SJCRH30 (cell line): ENCODE measurements at places on chromosomes 16 and 17. TPM values are rescaled to one million over a fixed set of nuclear protein-coding genes. Genes with fewer than 3 reads are reported as not detected.

DNA sequence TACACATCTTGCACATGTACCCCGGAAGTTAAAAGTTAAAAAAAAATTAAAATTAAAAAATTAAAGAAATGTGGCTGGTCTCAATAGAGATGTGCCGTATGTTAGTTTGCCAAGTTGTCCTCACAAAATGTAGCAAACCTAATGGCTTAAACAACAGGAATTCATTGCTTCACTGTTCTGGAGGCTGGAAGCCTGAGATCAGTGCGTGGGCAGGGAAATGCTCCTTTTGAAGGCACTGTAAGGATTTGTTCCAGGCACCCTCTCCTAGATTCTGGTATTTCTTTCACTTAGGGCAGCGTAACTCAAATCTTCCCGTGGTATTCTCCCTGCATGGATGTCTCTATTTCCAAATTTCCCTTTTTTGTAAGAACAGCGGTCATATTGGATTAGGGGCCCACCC lies 32.7 kb upstream of the MON1B start:
- no peaks in the 10 kb centered on the region for H3K27me3 ChIP-seq
- H3K27ac ChIP-seq: no peak overlapping the region
- no peaks in the 10 kb centered on the region for H3K36me3 ChIP-seq

Gene SLC38A8
- not detected in 2 replicates for total RNA-seq

DNA sequence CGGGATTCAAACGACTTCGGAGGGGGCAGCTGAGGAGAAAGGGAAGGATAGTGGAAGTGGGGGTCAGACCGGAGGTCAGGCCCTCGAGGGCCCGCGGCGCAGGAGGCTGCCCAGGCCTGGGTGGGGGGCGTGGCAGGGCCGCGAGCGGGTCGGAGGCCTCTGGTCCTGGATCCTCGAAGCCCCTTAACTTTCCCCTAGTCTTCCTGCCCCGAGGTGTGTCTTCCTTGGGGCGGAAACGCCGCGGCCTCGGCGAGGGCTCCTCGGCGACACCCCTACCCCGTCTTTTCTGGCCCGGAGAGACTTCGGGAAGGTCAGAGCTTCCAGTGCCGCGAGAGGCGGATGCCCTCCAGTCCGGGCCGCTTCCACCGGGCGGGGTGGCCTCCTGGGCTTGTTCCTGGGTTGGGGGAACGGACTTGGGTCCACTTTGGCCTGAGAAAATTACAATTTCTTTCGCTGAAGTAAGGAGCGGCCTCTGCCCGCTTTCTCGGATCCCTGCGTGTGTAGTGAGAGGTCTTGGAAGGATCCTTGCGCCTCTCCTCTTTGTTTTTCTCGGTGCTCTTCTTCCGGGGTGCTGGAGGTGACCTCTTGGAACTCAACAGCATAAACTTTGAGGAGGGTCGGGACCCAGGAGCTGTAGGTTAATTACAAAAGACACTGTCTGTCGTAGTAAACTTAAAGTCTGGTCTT lies 491 bp downstream of the IST1 start:
- peak overlapping the region; percentile 88 for H3K27ac ChIP-seq
- no peaks in the 10 kb centered on the region for H3K4me1 ChIP-seq
- peak overlapping the region; percentile 85 for H3K4me3 ChIP-seq
- DNase-seq: peak; percentile 20

DNA sequence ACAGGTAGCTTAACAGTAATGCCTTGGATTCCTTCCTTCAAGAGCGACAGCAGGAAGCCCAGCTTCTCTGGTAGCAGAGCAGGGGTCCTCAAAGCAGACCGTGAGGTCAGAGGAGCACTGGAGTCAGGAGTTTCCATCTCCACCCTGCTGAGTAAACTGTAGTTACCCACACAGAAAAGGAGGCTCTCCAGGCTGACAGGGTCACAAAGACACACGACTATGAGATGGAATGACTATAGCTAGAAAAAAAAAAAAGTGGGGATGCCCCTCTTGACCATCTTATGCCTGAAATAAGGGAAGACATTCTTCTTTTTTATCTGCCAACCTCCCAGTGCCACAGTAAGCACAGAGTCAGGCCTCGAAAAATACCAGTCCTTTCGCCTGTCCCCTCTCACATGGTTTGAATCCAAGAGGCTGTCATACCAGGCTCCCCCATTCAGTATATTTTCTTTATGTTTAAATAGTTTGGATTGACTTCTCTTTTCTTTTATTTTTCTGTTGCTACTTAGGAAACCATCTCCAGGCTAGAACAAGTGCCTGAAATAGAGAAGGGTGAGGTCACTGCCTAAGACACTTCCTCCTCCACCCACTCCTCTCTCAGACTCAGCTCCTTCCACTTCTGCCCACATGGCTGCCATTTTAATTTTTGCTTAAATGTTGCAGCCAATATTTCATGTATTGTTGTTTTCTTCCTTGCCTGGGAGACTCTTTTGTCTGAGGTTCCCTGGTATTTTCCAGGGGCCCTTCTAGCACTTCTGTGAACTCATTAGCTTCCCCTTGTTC lies 707.4 kb downstream of the MAF start:
- H3K4me3 ChIP-seq: no peak overlapping the region
- H3K27me3 ChIP-seq: no peaks in the 10 kb centered on the region
- no peaks in the 10 kb centered on the region for H3K36me3 ChIP-seq
- no peak overlapping the region for H3K27ac ChIP-seq
- H3K4me1 ChIP-seq: no peaks in the 10 kb centered on the region

GRCh38 chr17:3944485-3945388 lies 19.5 kb downstream of the ATP2A3 start:
- H3K4me1 ChIP-seq: peaks cover 11% of the 10 kb centered on the region
- H3K27me3 ChIP-seq: no peaks in the 10 kb centered on the region
- H3K4me3 ChIP-seq: no peak overlapping the region
- peak; percentile 24 for DNase-seq

DNA sequence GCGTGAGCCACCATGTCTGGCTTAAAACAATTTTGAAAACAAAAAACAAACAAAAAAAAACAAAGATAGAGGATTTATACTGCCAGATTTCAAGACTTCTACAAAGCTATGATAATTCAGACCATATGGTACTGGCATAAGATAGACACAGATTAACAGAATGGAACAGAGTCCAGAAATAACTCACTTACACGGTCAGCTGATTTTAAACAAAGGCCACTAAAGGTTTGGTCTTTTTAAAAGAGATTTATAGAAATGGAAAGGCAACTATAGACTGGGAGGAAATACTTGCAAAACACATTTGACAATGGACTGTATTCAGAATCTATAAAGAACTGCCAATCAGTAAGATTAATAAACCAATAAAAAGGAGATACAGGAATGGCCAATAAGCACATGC lies 48.6 kb upstream of the MNT start:
- H3K27me3 ChIP-seq: no peaks in the 10 kb centered on the region
- H3K36me3 ChIP-seq: peaks cover 11% of the 10 kb centered on the region; the same call in 1 of the 2 replicates
- DNase-seq: no peak
- no peaks in the 10 kb centered on the region for H3K4me1 ChIP-seq

DNA sequence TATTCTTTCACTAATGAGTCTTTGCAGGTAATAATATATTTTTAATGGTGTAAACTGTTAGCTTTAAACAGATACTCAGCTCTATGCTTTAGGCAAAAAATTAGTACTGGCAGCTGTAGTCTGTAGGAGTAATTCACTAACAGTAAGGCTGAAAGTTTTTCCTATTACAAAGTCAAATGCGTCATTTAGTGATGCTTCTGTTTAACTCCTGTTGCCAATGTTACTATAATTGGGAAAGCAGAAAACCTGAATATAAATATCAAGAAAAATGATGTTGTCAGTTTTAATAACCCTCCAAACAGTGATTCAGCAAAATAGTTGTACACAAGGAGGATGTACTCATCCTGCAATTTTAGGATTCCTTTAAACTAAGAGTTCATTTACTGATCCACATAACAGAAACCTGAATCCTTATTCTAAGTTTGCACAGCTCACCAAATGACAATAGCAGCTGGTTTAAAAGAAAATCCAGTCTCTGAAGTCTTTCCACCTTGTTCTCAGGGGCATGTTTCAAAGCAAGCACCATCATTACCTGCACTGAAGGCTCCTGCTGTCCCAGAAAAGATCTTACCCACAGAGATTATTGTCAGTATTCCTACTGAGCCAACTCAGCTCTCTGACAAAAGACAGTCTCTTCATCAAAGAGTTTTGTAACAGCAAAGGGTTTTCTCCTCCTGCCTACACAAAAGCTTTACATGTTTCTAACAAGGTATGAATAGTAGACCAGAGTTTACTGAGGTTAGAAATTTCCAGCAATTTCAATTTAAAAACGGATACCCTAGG lies 4.2 kb downstream of the CDR2 start:
- H3K27ac ChIP-seq: no peak overlapping the region
- H3K36me3 ChIP-seq: peaks cover 4% of the 10 kb centered on the region
- DNase-seq: no peak
- no peaks in the 10 kb centered on the region for H3K27me3 ChIP-seq

Gene NPTX1
- not detected in 2 replicates for total RNA-seq

DNA sequence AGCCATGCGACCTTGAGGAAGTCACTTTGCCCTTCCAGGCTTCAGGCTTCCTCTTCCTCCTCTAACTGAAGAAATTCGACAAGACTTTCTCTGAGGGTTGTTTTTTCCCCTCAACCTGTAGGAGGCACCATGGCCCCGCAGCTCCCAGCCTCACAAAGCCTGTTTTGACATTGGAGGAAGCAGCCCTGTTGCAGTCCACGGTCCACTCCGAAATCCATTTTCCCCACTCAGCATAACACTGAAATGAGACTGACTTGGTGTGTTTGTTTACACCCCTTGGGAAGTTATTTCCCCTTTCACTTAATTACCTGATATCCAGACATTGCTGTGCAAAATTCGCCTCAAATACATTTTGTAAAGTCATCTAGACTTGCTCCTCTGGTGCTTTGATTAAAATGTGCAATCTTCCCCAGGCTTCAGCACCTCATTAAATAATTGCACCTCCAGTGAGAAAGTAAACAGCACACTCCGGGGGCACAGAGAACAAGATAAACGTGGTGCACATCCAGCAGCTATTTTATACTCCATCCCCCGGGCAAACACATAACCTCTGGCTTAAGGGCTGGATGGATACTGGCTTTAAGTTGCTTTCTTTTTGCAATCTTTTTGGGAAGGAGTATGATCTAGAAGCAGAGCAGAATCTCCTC lies 41.4 kb upstream of the PIRT start:
- H3K27ac ChIP-seq: no peak overlapping the region
- peak; percentile 13 for DNase-seq
- H3K4me3 ChIP-seq: no peak overlapping the region
- H3K36me3 ChIP-seq: no peaks in the 10 kb centered on the region
- H3K4me1 ChIP-seq: no peaks in the 10 kb centered on the region

GRCh38 chr16:2071454-2072202 lies 23.8 kb downstream of the TSC2 start:
- no peak for DNase-seq
- H3K4me1 ChIP-seq: no peaks in the 10 kb centered on the region
- H3K27me3 ChIP-seq: no peaks in the 10 kb centered on the region
- no peak overlapping the region for H3K27ac ChIP-seq

DNA sequence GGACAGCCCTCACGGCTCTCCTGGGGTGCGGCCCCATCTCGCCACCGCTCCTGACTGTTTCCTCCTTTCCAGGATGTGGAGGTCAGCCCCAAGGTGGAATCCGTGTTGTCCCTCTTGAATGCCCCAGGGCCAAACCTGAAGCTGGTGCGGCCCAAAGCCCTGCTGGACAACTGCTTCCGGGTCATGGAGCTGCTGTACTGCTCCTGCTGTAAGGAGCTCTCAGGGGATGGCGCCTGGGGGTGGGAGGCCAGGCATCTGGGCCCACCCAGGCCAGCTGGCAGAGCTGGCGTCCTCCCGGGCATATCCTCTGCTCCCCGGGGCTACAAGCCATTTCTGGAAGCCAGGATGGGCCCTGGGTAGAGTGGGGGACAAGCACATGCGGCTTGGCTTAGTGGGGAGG lies 13.2 kb downstream of the IL34 start:
- H3K27me3 ChIP-seq: no peaks in the 10 kb centered on the region
- no peak overlapping the region for H3K4me3 ChIP-seq
- no peak overlapping the region for H3K27ac ChIP-seq
- DNase-seq: no peak
- H3K4me1 ChIP-seq: peaks cover 10% of the 10 kb centered on the region

DNA sequence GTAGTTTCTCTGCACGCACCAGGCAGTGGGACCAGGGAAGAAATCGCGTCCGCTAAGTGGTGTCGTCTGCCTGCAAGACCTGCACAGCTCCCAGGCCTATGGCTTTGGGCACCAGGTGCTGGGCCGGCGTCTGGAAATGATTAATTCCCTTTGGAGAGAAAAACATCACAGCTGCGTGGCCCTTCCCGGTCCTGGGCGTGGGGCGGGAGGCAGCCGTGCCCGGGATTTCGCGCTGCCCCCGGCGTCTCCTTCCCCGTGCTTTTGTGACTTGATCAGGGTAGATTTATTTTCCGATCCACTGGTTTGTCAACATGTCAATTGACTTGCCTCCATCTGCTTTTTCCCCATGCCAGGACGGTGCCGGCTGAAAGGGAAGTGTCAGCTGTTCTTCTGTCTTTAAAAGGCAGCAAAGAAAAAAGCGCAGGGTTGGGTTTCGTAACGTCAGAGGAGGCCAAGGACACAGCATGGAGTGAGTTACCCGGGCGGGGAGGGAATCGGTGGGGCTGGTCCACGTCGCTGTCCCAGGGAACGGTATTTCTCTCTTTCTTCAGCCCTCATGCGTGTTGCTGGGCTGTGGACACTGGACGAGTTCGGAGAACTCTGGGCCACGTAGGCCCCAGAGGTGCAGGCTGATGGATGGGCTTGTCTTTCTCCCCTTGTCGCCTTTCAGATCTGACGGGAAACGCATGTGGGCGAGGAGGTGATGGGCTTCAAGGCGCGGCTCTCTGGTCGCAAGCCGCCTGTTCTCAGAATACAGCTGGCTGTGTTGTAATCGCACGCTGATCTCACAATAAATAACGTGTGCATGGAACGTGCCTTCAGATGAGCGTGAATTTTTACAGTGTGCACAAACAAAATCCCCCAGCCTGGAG lies 188.1 kb upstream of the ZNF469 start:
- H3K36me3 ChIP-seq: no peaks in the 10 kb centered on the region
- H3K4me1 ChIP-seq: no peaks in the 10 kb centered on the region
- DNase-seq: no peak
- H3K27me3 ChIP-seq: peaks cover 2% of the 10 kb centered on the region; the same call in 1 of the 2 replicates
- H3K4me3 ChIP-seq: no peak overlapping the region

DNA sequence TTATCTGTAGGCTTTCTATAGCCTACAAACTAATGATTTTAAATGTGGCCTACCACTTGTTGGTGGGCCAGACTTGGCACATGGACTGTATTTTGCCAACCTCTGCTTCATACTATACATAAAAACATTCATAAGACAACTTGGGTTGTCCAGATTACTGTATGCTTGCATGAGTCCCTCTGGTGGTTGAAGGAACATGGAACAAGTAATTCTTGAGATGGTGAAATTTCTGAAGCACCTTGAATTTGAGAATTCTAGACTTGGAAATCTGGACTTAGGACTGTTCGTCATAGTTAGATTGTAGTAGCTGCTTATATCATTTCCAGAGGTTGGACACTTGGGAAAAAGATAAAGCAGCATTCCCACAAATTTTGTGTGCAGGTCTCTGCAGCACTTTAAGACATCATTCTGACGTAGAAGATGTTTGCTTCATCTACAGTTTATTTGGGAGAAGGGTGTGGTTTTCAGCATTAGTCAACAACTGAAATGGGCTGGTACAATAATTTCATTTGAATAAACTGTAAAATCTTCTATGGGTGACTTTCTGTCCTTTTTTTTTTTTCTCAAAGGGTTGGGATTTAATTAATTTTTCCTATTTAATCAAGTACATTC lies 31.2 kb downstream of the NFATC3 start:
- H3K36me3 ChIP-seq: no peaks in the 10 kb centered on the region
- H3K4me3 ChIP-seq: no peak overlapping the region
- no peaks in the 10 kb centered on the region for H3K4me1 ChIP-seq
- H3K27me3 ChIP-seq: no peaks in the 10 kb centered on the region
